ENCODE measurements at places on chromosomes 3 and 15.

GRCh38 chr15:39959411-39959810, 25.5 kb downstream of the EIF2AK4 start:
- peaks cover 42% of the 10 kb centered on the region for H3K36me3 ChIP-seq
- H3K27me3 ChIP-seq: no peaks in the 10 kb centered on the region
- no peak for DNase-seq
- no peaks in the 10 kb centered on the region for H3K4me1 ChIP-seq

GRCh38 chr3:159757341-159758060, 231.1 kb upstream of the IL12A start:
- no peak for DNase-seq
- no peaks in the 10 kb centered on the region for H3K36me3 ChIP-seq
- H3K4me1 ChIP-seq: peaks cover 17% of the 10 kb centered on the region

GRCh38 chr3:30332196-30333021, 274.0 kb upstream of the TGFBR2 start:
- no peak for DNase-seq
- H3K4me1 ChIP-seq: no peaks in the 10 kb centered on the region
- H3K4me3 ChIP-seq: no peak overlapping the region
- H3K27ac ChIP-seq: no peak overlapping the region
- no peaks in the 10 kb centered on the region for H3K36me3 ChIP-seq
- no peaks in the 10 kb centered on the region for H3K27me3 ChIP-seq

DNA sequence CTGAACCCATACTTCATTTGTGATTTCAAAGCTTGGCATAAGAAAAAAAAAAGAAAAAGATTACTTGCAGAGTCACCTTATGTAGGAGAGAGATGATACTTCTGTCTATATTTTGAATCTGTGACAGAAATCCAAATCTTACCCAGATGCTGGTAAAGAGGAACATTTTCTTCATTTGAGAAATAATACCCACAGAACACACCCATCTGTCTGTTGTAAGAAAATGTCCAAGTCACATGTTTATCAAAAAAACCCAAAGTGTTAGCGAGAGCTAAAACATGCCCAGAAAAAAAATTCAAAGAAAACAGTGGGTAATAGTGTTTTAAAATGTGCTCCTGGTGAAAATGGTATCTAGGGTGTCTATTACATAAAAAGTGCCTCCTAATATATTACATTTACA, 18.0 kb upstream of the RAP2B start:
- no peak for DNase-seq
- H3K27me3 ChIP-seq: no peaks in the 10 kb centered on the region
- no peak overlapping the region for H3K4me3 ChIP-seq

GRCh38 chr3:8503461-8503860, 1.8 kb downstream of the LMCD1 start:
- no peaks in the 10 kb centered on the region for H3K27me3 ChIP-seq
- no peak for DNase-seq
- H3K36me3 ChIP-seq: no peaks in the 10 kb centered on the region
- peaks cover 69% of the 10 kb centered on the region for H3K4me1 ChIP-seq

All from vagina (tissue), 2 donors.